CD14-positive monocyte (primary cell): ENCODE measurements at places on chromosomes 7 and 10. TPM values are rescaled to one million over a fixed set of nuclear protein-coding genes. Genes with fewer than 3 reads are reported as not detected.

The PNLIPRP2 gene
- not detected for polyA plus RNA-seq

The ZNF503 gene
- polyA plus RNA-seq: 7.2 and 12.7 TPM in 2 replicates

The GRID1 gene
- polyA plus RNA-seq: not detected in 2 replicates

The GPC2 gene
- polyA plus RNA-seq: 0.61 and 0.91 TPM in 2 replicates

The NOM1 gene
- 7.8 and 11.5 TPM in 2 replicates for polyA plus RNA-seq

The SHTN1 gene
- polyA plus RNA-seq: 14.4 TPM

The CALML3 gene
- not detected for polyA plus RNA-seq

The OPN4 gene
- polyA plus RNA-seq: not detected

The TMEM130 gene
- 0.05 and 0.41 TPM in 2 replicates for polyA plus RNA-seq

The LIPK gene
- not detected for polyA plus RNA-seq

The ELN gene
- not detected in 2 replicates for polyA plus RNA-seq

The PPIF gene
- 52.3 TPM for polyA plus RNA-seq

The FAM180A gene
- not detected for polyA plus RNA-seq

The ITPRID1 gene
- polyA plus RNA-seq: not detected

The PNLIP gene
- polyA plus RNA-seq: not detected

The TUBAL3 gene
- not detected for polyA plus RNA-seq

The ANXA8 gene
- 0.18 and 0.52 TPM in 2 replicates for polyA plus RNA-seq

The KIAA1549 gene
- polyA plus RNA-seq: 0.03 TPM in 1 of 2 replicates, not detected in the other

The ENTPD7 gene
- 2.2 TPM for polyA plus RNA-seq

The TMEM26 gene
- not detected in 2 replicates for polyA plus RNA-seq

The GNAT3 gene
- not detected in 2 replicates for polyA plus RNA-seq

The UNCX gene
- polyA plus RNA-seq: not detected in 2 replicates

The IDI2 gene
- not detected for polyA plus RNA-seq

The OLAH gene
- polyA plus RNA-seq: not detected

The TMEM196 gene
- polyA plus RNA-seq: not detected in 2 replicates

The NPTX2 gene
- not detected for polyA plus RNA-seq

The OR2A7 gene
- not detected for polyA plus RNA-seq

The CCL26 gene
- polyA plus RNA-seq: not detected in 2 replicates
